ENCODE measurements at places on chromosomes 7 and 10.
A peak's percentile ranks its signal among the peaks of the same experiment; 100 is the strongest.

DNA sequence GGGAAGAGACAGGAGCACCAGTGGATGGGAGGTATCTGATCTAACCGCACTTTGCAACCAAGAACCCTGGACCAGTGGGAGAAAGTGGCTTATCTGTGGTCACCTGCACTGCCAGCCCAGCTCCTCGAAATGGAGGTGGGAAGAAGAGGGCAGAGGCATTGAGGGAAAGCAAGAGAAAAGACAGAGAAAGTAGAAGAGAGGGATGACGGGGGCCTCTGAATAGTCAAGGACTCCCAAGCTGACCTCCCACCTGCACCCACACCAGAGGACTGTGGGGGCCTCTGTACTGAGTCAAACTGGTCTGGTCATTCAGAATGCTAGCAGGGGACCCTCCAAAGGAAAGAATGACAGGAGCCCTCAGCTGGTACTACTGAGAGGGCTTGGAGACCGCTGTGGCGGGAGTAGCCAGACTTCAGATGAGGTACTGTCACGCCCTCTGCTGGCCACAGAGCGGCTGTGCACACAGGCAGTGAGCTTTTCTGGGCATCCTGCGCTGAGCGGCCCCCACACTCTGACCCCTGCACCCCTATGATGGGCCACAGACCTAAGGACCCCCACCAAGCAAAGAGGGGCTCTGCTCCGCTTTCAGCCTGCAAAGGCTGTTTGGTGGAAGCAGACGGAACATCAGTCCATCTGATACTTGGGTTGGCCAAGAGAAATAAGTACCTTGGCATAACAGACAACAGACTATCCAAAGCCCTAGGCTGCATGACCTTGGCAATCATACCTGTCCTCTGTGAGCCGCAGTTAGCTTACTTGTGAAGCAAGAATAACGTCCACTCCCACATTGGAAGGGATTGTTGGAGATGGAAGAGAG, 112.9 kb downstream of the COL13A1 start:
- DNase-seq, result peak; percentile 43

DNA sequence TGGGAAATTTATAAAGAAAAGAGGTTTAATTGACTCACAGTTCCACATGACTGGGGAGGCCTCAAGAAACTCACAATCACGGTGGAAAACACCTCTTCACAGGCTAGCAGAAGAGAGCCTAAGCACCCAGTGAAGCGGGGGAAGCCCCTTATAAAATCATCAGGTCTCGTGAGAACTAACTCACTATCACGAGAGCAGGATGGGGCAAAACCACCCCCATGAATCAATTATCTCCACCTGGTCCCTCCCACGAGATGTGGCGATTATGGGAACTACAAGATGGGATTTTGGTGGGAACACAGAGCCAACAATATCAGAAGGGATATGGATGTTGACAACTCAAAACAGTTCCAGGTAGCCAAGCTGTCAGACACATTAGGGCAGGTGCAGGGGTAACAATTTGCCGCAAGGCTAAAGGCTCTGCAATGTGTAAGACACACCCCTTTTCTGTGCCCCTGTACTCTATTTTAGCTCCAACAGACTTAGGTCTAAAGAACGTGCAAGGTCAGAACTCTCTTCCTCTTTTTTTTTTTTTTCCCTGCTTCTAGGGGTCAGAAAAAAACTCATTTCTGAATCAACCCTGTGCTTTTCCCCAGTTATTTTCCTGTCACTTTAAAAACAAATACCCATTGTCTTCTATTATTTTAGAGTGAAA, 30.7 kb upstream of the RBM20 start:
- DNase-seq, result no peak

DNA sequence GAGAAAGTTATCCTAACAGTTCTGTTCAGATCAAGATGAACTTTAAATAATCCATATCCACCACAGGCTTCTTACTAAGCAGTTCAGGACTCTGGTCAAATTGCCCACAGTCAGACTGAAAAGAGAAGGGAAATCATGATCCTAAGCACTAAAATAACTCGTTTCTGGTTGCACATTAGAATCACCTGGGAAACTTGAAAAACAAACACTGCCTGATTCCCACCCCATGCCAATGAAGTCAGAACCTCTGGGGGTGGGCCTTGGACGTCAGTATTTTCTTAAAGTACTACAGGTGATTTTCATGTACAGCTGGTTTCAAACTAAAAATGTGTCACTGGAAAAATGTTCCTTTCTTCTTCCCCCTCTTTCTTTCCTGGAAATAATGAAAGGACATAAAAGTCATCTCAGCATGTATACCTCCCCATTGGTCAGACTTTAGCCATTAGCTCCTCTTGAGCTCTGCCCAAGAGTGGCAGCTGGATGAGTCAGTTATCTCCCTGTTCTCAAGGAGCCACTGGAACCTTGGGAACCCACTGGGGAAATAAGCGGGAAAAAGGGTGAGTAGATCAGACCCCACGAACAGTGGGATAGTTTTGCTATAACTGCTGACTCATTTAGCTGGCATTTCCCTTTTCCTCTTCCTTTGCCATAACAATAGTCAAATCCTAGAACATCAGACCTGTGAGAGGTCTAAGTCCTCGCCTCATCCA, 75.3 kb upstream of the IL6 start:
- no peak for DNase-seq

GRCh38 chr7:27198138-27198841, 1.6 kb downstream of the HOXA13 start:
- no peak for DNase-seq

DNA sequence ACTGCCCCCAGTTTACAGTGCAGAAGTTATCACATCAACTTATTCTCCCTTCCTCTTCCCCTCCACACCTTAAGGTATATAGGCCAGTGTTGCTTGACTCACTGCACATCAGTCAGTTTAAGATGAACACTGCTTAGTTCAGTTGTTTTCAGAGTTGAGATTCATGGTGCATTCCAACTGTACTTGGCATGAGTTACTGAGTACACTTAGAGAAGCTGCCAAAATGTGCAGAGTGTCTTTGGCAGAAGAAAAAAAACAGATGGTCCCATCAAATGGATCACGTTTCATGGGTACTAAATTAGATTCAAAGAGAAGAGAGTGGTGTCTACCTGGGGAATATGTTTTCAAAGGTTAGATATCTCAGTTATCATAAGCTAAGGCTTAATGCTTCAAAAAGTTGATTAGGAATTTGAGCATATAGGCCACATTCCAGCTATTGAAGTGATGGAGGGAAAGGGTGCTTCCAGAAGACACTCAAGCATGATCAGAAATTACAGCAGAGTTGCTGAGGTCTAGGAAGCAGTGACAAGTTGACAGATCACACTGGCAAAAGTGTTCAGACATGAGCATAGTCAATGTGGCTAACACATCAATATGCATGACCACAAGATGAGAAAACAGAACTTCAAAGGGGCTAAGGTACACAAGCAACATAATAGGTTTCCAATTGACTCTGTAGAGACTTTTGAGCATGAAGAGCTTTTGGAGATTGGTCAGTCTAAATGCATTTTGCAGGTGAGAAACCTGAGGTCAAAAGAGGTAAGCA, 579.2 kb upstream of the CELF2 start:
- no peak for DNase-seq

GRCh38 chr7:84528756-84529479, 334.3 kb upstream of the SEMA3A start:
- no peak for DNase-seq

- DNase-seq, result no peak
These were observed 23.5 kb downstream of the PWWP2B start for GRCh38 chr10:132420469-132420980.

- no peak for DNase-seq
These were observed 139.7 kb downstream of the TMEM26 start for GRCh38 chr10:61313460-61313859.

DNA sequence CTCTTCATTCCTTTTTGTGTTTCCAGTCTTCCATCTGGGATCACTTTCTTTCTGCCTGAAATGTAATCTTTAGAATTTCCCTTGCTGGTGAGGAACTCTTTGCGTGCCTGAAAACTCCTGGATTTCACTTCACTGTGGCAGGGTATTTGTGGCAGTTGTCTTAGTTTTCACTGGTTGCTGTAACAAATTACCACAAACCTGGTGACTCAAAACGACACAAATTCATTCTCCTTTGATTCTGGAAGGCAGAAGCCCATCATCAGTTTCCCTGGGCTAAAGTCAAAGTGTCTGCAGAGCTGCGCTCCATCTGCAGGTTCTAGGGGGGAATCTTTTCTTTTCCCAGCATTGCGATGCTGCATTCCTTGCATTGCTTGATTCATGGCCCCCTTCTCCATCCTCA, 109.3 kb downstream of the RBM20 start:
- no peak for DNase-seq

DNA sequence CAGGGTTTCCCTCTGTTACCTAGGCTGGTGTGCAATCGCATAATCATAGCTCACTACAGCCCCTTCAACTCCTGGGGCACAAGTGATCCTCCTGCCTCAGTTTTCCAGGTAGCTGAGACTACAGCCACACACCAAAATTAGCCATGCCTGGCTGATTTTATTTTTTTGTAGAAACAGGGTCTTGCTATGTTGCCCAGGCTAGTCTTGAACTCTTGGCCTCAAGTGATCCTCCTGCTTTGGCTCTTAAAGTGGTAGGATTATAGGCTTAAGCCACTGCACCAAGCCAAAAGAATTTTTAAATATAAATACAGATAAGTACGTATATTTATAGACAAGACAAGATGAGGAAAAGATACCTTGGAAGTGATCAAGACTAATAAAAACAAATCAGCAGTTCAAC, 116.9 kb downstream of the NRBF2 start:
- DNase-seq, result no peak
